ENCODE measurements at places on chromosomes 7 and 10. TPM values are rescaled to one million over a fixed set of nuclear protein-coding genes. Genes with fewer than 3 reads are reported as not detected.

- H3K4me3 ChIP-seq = no peak overlapping the region
- DNase-seq = no peak
- H3K4me1 ChIP-seq = peaks cover 40% of the 10 kb centered on the region
Measured at GRCh38 chr10:87878664-87879459, 15.4 kb downstream of the PTEN start.

DNA sequence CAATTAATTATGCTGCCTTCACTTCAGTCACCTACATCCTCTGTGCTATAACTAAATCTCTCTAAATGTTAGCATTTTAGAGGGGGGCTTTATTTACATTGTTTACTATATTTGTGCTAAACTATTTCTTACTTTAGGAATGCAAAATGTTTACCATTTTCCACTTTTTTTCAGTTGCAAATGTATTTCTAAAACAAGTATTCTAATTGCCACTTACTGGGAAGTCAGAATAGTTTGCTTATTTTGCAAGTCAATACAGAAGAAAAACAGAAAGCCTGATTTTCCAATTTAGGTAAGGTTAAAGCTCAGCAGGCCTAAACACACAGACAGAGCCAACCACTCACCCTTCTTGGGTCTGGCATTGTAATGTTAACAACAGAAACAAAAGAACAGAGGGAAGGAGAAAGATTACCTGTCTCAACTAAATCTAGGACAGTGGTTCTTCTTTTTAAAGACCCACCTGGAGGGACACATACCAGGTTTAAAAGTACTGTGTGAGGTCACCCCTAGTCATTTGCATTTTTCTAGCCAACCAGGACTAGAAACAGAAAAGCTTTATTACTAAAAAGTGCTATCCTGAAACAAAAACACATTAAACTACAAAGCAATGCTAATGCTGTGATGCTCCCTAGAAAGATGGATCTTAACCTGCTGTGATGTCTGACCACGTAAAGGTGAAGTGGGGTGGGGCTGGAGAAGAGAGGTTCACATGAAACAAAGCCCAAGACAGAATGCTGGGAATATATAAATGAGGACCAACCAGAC, 178.2 kb downstream of the SLC25A13 start:
- no peak for DNase-seq
- no peaks in the 10 kb centered on the region for H3K27me3 ChIP-seq
- no peaks in the 10 kb centered on the region for H3K4me1 ChIP-seq
- H3K27ac ChIP-seq = no peak overlapping the region

GRCh38 chr10:1454428-1454827, 282.9 kb downstream of the ADARB2 start:
- no peak overlapping the region for H3K27ac ChIP-seq
- H3K4me1 ChIP-seq = peaks cover 12% of the 10 kb centered on the region
- no peaks in the 10 kb centered on the region for H3K36me3 ChIP-seq
- DNase-seq = peak; percentile 62

DNA sequence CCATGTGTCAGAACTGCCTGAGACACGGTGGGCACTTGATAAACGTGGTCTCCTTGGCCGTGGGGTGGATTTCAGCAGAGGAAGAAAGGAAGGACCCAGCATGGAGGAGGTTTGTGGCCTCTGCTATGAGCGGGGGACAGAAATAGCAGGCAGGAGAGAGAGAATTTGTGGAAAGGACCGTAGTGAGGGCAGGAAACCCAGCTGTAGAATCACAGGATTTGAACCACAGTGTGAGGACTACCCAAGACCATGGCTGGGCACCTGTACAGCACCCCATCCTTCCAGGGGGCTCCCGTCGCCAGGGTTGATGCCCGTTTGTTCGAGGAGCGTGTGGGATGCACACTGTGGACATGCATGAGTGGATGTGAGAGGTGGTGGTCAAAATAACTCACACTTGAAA, 183.4 kb downstream of the PTPN20 start:
- no peak overlapping the region for H3K4me3 ChIP-seq
- H3K27ac ChIP-seq = no peak overlapping the region

DNA sequence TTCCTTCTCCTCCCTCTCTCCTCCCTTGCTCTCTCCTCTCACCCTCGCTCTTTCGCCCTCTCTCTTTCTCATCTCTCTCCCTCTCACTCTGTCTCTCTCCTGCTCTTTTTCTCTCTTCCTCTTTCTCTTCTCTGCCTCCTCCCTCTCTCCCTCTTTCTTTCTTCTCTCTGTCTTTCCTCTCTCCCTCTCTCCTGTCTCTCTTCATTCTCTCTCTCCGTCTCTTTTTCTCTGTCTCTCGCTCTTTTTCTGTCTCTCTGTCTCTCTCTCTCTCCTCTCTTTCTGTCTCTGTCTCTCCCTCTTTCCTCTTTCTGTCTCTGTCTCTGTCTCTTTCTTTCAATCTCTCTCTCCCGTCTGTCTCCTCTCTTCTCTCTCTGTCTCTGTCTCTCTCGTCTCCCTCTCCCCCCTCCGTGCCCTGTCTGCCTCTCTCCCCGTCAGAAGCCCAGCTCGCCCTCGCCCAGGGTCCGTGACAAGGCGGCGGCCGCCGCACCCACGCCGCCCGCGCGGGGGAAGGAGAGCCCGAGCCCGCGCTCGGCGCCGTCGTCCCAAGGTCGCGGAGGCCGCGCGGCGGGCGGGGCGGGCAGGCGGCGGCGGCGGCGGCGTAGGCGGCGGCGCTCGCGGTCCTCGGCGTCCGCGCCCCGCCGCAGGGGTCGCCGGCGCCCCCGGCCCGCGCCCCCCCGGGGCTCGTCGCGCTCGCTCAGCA, 21.3 kb upstream of the HSPB1 start:
- DNase-seq = no peak
- H3K4me3 ChIP-seq = peak overlapping the region; percentile 35
- peaks cover 10% of the 10 kb centered on the region for H3K4me1 ChIP-seq
- H3K36me3 ChIP-seq = no peaks in the 10 kb centered on the region
- H3K27me3 ChIP-seq = peaks cover 38% of the 10 kb centered on the region

GRCh38 chr7:117218700-117219099, 104.2 kb downstream of the WNT2 start:
- no peaks in the 10 kb centered on the region for H3K4me1 ChIP-seq
- H3K4me3 ChIP-seq = no peak overlapping the region
- peaks cover 4% of the 10 kb centered on the region for H3K36me3 ChIP-seq
- H3K27ac ChIP-seq = no peak overlapping the region
- H3K27me3 ChIP-seq = no peaks in the 10 kb centered on the region
- DNase-seq = no peak

GRCh38 chr10:132783940-132784865, 1.7 kb downstream of the NKX6-2 start:
- H3K36me3 ChIP-seq = peaks cover 19% of the 10 kb centered on the region
- H3K4me3 ChIP-seq = no peak overlapping the region
- peaks cover 18% of the 10 kb centered on the region for H3K27me3 ChIP-seq
- no peak overlapping the region for H3K27ac ChIP-seq

GRCh38 chr7:150871601-150872000, 19.3 kb downstream of the AOC1 start:
- H3K4me1 ChIP-seq = peaks cover 10% of the 10 kb centered on the region
- no peak overlapping the region for H3K27ac ChIP-seq
- H3K4me3 ChIP-seq = no peak overlapping the region
- DNase-seq = no peak

- no peaks in the 10 kb centered on the region for H3K27me3 ChIP-seq
- DNase-seq = peak; percentile 22
- peaks cover 19% of the 10 kb centered on the region for H3K36me3 ChIP-seq
Measured at GRCh38 chr7:4713183-4713784, 31.2 kb downstream of the FOXK1 start.

GRCh38 chr10:3782451-3783315, 2.3 kb downstream of the KLF6 start:
- no peaks in the 10 kb centered on the region for H3K27me3 ChIP-seq
- H3K27ac ChIP-seq = peak overlapping the region; percentile 99
- peaks cover 60% of the 10 kb centered on the region for H3K4me1 ChIP-seq
- peaks cover 69% of the 10 kb centered on the region for H3K36me3 ChIP-seq
- DNase-seq = peak; percentile 61

- peaks cover 2% of the 10 kb centered on the region for H3K4me1 ChIP-seq
- no peaks in the 10 kb centered on the region for H3K27me3 ChIP-seq
- H3K36me3 ChIP-seq = peaks cover 25% of the 10 kb centered on the region
- H3K27ac ChIP-seq = no peak overlapping the region
- H3K4me3 ChIP-seq = no peak overlapping the region
- DNase-seq = no peak
Measured at GRCh38 chr7:144761493-144761892, 74.4 kb downstream of the TPK1 start.

- H3K27me3 ChIP-seq = no peaks in the 10 kb centered on the region
- H3K4me1 ChIP-seq = peaks cover 71% of the 10 kb centered on the region
- H3K36me3 ChIP-seq = peaks cover 65% of the 10 kb centered on the region
- no peak overlapping the region for H3K4me3 ChIP-seq
Measured at GRCh38 chr10:61958311-61958710, 56.8 kb downstream of the ARID5B start.

DNA sequence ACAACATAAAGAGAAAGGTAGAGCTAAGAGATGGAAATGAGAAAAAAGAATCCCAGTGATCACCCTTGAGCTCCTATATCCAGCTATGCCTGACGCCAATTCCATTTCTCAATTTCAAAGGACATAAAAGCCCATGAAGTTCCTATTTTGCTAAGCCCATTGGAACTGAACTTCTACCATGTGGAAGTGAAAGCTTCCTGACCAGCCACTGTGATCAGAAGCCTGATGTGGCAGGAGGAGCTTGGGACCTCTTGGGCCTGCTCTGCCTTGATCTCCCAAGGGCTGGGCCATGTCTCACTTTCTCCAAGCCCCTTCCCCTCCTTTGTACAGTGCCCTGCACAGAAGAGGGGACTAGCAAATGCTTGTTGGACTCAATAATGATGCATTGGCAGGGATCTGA, 52.7 kb downstream of the PRLHR start:
- H3K27ac ChIP-seq = no peak overlapping the region
- no peaks in the 10 kb centered on the region for H3K4me1 ChIP-seq
- no peak for DNase-seq

GRCh38 chr10:17951868-17952371, at the start of gene SLC39A12:
Gene SLC39A12 (plus strand): TSS chr10:17951918. CDS start chr10:17953277, 1,359 bp downstream.
- H3K36me3 ChIP-seq = no peaks in the 10 kb centered on the region
- no peaks in the 10 kb centered on the region for H3K27me3 ChIP-seq
- no peak for DNase-seq
- H3K27ac ChIP-seq = no peak within 1 kb of the TSS
- no peak within 1 kb of the TSS for H3K4me3 ChIP-seq

DNA sequence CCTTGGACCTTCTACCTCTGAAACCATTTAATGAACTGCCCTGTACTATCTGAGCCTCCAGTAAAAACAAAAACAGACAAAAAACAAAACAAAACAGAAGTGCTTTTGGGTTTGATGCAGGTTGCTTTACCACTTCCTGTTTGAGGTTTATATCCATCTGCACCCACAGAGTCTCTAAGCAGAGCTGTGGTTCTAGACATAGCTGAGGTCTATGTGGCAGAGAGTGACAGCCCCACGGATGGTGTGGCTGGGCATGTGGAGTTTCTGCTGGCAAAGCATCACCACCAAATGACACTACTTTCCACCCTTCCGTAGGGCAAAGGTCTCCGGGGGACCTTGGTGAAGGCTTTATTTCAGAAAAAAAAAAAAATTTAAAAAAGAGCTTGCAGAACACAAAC, 754.2 kb downstream of the GRID1 start:
- H3K36me3 ChIP-seq = no peaks in the 10 kb centered on the region
- DNase-seq = peak; percentile 51
- no peak overlapping the region for H3K4me3 ChIP-seq
- no peaks in the 10 kb centered on the region for H3K27me3 ChIP-seq

DNA sequence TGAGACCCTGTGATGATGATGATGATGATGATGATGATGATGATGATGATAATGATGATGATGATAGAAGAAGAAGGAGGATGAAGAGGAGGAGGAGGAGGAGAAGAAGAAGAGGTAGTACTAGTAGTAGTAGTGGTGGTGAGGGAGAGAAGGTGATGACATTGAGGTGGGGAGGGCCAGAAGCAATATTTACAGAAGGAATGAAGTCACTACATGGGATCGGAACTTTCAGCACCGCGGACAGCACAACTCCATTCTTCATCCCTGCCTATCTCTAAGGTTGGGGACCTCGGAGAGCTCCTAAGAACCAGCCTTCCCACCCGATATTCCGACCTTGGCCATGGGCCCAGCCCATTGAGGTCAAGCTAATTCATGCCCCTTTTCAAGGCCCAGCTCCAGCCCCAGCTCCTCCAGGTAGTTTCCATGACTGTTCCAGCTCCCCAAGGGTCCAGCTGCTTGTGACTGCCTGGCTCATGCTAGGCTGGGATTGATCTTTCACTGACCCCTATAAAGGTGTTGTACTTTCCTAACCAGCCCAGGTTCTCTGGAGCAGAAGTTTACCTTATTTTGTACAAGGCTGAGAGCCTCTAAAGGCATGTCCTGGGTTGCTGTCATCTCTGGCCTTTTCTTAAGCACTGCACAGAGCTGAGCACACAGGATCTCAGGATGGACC, 10.3 kb downstream of the CRHR2 start:
- no peaks in the 10 kb centered on the region for H3K4me1 ChIP-seq
- no peak overlapping the region for H3K27ac ChIP-seq
- no peak overlapping the region for H3K4me3 ChIP-seq

- no peaks in the 10 kb centered on the region for H3K36me3 ChIP-seq
- H3K27ac ChIP-seq = no peak overlapping the region
- no peak overlapping the region for H3K4me3 ChIP-seq
Measured at GRCh38 chr7:95608359-95609173, 12.2 kb upstream of the PDK4 start.

DNA sequence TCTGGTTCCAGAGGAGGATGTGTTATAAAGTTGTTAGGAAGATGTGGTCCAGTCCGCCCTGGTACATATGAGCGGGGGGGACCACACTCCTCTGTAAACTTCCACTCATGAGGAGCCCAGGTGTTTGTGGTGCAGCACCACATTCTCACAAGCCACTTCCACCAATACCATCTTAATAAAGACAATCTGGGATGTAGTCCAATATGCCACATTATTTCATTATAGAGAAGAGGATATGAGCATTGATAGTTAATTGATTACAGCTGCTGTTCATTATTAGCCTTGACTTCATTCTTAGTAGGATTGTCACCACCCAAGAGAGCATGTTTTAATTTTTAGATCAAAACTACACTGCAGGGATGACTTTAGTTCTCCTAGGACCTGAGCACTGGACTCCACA, 40.5 kb downstream of the ERCC6 start:
- H3K4me3 ChIP-seq = no peak overlapping the region
- H3K36me3 ChIP-seq = peaks cover 16% of the 10 kb centered on the region
- no peak for DNase-seq
- no peaks in the 10 kb centered on the region for H3K4me1 ChIP-seq

DNA sequence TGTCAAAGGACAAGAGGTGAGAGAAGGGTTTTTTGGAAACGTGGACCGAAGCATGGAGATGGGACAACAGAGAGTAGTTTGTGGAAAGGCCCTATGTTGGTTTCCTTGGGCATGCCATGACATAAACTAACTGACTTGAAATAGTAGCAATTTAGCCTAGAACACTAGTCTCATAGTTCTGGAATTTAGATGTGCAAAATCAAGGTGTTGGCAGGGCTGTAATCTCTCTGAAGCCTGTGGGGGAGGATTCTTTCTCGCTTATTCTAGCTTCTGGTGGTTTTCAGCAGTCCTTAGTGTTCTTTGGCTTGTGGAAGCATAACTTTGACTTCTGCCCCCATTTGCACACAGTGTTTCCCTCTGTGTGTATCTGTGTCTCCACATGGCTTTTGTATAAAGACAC, 283.4 kb downstream of the GFRA1 start:
- DNase-seq = no peak
- no peak overlapping the region for H3K4me3 ChIP-seq
- no peaks in the 10 kb centered on the region for H3K36me3 ChIP-seq
- no peaks in the 10 kb centered on the region for H3K4me1 ChIP-seq
- no peaks in the 10 kb centered on the region for H3K27me3 ChIP-seq

Gene ASZ1
- total RNA-seq = not detected

Gene NKX2-3
- total RNA-seq = not detected

Gene LIPN
- not detected for total RNA-seq

Gene GHITM
- 198 TPM for total RNA-seq

All from activated CD8-positive, alpha-beta T cell treated with anti-CD3 and anti-CD28 coated beads for 36 hours (primary cell).